ENCODE measurements at places on chromosomes 12 and 14.

GRCh38 chr14:50559990-50560930 lies at the start of gene ATL1:
Gene ATL1, plus strand, starts transcription at chr14:50560145. Its CDS starts 121 bp downstream, at chr14:50560266.
- DNase-seq = peak; percentile 69

- DNase-seq = no peak
These were observed 144.4 kb downstream of the CCDC59 start for GRCh38 chr12:82213761-82214160.

DNA sequence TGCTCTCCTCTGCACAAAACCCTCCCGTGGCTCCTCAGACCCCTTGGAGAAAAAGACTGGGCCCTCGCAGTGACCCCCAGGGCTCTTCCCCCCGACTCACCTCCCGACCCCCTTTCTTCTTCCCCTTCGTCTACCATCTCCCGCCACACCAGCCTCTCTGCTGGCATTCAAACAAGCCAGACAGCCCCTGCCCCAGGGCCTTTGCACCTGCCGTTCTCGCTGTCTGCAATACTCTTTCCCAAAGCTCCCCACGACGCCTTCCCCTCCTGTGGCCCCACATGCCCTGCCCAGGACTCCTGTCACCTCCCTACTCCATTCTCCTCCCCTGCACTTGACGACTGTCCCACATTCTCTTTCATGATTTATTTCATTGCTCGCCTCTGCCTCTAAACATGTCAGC lies 115.7 kb downstream of the PHETA1 start:
- no peak for DNase-seq

DNA sequence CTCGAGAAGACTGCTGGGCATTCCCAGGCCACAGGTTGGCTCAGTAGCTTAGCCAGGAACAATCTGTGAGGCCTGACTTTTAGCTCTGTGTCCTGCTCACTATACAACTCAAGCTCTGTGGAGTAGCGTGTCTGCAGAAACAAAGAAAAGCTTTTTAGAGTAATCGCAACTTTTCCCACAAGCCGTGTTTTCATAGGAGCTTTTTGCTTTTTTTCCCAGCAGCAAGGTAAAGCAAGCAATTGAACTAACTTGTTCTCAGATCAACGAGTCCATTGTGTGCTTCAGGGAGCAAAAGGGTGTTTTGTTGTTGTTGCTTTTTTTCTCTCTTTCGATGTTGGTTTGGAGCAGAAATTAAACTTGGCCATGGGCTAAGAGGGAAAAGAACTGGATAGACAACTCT lies 97.3 kb upstream of the BCL2L14 start:
- no peak for DNase-seq

DNA sequence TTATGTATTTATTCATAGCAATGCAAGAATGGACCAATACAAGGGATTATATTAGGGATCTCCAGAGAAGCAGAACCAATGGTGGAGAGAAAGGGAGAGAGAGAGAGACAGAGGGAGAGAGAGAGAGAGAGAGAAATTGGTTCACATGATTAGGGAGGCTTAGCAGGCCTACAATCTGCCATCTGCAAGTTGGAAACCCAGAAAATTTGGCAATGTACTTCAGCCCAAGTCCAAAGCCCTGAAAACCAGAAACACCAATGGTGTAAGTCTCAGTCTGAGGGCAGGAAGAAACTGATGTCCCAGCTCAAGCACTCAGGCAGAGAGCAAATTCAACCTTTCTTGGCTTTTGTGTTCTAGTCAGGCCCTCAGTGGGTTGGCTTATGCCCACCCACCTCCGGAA lies 48.7 kb upstream of the CMKLR1 start:
- DNase-seq = no peak

- no peak for DNase-seq
These were observed 254.0 kb upstream of the STXBP6 start for GRCh38 chr14:25303934-25304333.

DNA sequence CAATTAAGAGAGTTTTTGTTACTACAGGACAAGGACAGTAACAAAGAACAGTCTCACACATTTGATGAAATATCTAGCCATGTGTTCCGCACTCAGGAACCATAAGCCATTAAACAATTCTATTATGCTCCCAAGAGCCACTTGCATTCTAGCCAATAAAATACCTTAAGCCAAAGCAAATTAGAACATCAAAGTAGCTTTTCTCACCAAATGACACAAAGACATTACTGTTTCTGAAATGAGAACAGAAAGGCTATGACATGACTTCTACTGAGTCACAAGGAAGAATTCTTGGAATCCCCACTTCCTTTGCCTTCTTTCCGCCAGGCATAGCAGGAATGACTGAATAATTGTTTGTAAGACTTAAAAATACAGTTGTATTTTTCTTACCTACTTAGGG lies 445.8 kb downstream of the ATP23 start:
- no peak for DNase-seq

DNA sequence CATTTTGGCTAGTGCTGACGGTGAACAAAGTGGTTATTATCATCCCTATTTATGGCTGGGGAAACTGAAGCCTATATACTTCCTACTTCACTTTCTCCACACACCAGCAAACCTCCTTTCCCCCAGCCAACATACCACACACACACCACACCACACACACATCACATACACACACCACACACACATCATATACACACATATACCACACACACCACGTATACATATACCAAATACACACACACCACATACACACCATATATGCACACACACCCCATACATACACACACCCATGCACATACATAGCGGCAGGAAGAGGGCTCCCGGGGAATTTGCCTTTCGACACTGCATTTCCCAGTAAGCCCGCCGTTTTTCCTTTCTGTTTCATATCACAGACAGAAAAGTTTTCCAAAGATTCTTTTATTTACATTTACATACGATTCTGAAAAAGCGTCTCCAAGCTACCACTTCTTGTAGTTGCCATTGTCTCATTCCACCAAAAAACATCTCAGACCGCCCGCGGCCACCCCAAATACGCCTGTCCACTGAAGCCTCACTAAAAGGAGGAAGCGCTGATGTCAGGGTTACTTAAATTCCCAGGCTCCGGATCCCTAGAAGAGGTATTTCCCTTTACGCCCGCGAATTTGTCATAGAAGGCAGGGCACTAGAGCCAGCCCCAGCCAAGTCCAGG lies 823 bp upstream of the RAB5B start:
- DNase-seq = no peak

DNA sequence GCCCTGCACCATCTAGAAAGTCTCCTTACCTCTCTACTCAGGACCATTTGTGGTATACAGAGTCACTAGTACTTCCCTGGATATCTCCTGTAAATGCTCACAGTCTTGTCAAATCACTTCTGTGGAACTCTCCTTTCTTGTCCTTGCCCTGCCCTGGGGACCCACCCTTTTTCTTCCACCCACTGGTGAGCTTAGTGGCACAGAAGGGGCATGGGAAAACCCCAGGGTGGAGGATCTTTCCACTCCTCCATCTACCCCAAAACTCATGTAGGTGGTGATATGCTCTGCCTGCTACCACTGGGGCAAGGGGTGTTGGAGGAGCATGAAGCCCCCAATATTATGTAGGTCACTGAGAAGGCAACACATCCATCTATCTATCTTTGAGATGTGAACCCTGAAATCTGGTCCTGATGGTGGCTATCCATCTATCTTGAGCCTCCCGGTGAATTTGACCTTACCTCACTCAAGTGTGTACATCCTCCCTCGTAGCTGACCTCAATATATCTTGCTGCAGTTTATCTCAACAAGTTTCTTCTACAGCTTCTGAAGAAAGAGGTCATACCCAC lies 943 bp downstream of the TESPA1 start:
- no peak for DNase-seq

DNA sequence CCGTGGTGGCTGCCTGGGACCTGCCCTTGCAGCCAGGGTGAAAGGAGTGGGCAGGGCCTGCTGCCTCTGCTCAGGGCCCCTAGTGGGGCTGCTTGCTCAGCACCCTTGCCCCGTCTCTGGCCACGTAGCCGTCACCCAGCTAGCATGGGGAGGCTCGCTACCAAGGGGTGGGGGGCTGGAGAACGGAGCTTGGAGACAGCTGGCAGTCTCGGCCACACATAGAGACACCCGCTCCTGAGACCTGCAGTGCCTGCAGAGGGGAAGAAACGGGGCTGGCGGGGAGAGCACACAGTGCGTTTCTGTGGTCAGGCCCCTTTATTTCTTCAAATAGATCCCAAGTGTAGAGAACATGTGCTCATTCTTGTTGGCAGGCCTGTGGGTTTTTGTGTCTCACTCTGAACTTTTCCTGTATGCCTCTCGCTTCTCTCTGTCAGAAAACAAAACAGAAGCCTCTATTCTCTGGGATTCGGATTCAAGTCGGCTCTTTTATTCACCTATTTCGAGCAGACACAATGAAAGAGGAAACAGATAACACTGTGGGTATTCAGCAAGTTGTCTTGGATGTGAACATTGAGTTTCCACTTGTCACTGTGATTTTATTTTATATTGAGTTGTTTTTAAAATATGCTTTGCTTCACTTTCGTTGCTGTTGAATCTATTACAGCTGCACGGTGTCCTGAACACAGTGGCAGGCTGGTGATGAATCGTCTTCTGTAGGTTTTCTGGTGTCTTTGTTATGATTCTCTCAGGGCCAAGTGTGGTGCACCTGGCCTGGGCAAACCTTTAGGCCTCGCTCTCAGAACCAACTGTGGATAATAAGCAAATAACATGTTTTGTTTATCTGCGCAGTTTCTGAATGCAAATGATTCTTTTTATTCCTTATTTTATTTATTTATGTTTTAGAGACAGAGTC lies 26.5 kb downstream of the PACS2 start:
- no peak for DNase-seq

DNA sequence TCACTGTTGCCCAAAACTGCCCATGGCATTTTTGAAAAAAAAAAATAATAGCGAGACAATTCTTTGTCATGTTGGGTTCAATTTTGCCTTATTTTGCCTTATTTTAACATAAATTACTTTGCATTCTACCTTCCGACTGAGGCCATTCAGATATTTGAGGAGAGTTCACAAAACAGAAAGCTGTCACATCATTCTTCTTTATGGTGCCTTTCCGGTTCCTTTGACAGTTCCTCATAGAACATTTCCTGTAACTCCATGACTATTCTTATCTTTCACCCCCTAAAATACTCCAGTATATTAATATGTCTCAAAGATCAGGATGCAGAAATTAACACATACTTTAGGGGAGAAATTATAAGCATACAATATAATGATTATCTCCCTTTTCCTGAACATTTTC lies 476.7 kb downstream of the NOVA1 start:
- no peak for DNase-seq

- no peak for DNase-seq
These were observed 278.1 kb downstream of the RAD51B start for GRCh38 chr14:68097727-68098126.

DNA sequence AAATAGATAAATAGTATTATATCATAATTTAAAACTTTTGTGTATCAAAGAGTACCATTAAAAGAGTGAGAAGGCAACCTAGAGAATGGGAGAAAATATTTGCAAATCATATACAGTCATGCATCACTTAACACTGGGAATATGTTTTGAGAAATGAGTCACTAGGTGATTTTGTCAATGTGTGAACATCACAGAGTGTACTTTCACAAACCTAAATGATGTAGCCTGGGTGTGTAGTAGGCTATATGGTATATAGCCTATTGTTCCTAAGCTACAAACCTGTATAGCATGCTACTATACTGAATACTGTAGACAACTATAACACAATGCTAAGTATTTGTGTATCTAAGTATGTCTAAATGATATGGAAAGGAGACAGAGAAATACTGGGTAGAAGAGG lies 48.0 kb upstream of the ARID2 start:
- DNase-seq = no peak

- no peak for DNase-seq
These were observed 25.5 kb downstream of the SCARB1 start for GRCh38 chr12:124837958-124838803.

- DNase-seq = peak; percentile 3
These were observed 203.8 kb downstream of the RASSF9 start for GRCh38 chr12:85632390-85632789.

DNA sequence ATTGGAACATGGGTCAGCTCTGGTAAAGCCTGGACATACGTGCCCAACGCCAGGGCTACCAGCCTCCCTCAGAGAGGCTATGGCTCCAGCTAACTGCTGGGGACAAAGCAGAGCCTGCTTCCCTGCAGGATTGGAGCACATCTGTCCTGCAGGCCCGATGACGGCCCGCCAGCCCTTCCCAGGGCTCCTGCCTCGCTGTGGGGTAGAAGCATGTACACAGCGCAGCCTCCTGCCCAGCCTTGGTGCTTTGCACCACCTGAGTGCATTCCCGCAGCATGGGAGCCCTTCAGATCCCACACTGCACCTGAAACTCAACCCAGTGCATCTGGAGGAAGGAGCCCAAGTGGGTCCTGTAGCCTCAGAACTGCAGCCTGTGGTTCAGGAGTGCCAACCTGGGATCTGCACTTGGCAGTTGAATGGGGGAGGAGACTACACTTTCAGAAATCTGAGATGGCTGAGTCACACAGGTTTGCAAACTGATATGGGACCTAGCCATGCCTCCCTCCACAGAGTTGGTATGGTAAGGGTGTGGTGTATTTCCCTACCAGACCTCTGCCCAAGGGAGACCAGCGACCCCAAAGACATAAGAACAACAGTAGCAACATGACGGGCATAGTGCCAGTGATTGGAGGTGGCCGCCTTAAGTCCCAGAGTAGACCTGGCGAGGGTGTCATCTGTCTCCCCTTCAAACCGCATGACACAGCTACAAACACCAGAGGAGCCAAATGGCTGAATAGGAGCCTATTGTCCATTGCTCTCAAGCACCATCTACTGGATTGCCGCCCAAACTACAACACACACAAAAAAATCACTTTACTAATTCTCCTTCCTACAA lies 273.9 kb upstream of the MIS18BP1 start:
- DNase-seq = peak; percentile 15

DNA sequence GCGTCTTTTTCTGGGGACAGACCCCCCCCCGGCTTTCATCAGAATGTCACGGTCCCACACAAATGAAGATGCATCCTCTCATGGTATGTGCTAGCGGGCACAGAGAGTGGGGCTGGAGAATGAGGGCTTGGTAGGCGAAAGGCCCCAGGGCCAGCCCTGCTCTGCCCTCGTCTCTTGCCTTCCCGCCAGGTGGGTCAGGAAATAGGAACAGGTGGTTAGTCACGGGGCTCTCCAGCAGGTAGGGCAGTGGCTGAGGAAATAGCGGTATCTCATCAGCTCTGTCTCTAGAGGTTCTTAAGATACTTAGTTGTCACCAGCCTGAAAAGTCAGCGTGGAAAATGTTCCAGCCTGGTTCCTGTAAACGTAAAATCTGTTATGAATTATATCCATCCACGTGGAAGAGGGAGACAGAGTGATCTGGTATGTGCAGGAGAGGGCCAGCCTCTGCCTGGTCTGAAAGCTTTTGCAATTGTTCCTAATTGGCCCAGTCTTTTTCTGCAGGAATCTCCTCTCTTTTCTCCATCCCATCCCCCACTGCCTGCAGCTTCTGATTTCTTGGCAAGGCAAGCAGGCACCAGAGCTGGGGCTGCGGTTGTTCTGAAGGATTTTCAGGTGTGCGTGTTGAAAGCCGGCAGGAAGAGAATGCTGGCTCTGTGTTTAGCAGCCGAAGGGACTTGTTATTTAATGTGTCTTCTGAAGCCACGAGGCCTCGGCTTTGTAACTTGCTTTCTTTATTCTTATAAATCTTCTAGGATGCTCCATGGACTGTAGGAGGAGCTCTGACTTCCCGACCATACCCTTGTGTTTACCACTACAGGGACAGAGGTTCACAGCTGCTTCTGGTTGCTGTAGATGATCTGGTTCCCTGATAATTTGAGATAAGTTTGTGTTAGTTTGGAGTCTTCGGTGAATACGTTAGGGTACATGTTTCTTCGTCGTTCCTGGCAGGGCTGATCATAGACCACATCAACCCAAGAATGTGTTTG lies 131.1 kb downstream of the CACNA1C start:
- no peak for DNase-seq

Data from suppressor macrophage treated with lipopolysaccharide for 4 hours (primary cell).